ENCODE measurements at places on chromosomes 5 and 9.
A peak's percentile ranks its signal among the peaks of the same experiment; 100 is the strongest.

GRCh38 chr9:127030814-127031740, 91.4 kb downstream of the ANGPTL2 start:
- no peak for DNase-seq

- DNase-seq, result no peak
These were observed 701.0 kb downstream of the NR2F1-AS1 start for GRCh38 chr5:92879806-92880543.

DNA sequence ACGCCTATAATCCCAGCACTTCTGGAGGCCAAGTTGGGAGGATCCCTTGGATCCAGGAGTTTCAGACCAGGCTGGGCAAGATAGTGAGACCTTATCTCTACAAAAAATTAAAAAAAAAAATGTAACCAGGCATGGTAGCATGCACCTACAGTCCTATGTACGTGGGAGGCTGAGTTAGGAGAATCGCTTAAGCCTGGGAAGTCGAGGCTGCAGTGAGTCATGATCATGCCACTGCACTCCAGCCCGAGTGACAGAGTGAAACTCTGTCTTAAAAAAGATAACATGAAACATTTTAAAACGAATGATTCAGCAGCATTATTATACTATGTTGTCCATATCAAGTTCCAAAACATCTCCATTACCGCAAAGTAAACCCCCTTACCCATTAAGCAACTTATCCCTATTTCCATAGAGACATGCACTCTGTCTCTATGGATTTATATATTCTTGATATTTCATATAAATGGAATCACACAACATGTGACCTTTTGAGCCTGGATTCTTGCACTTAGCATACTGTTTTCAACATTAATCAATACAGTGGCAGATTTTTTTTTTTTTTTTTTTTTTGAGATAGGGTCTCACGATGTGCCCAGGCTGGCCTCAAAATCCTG, 56.9 kb upstream of the MTMR12 start:
- peak; percentile 25 for DNase-seq

- DNase-seq, result no peak
These were observed 201.1 kb downstream of the TENT4A start for GRCh38 chr5:6914347-6914746.

- no peak for DNase-seq
These were observed 215.3 kb upstream of the FAM174A start for GRCh38 chr5:100319885-100320284.
